Glutamatergic neuron (in vitro differentiated cells): ENCODE measurements at places on chromosomes 2 and 18.

- no peak for DNase-seq
- H3K27me3 ChIP-seq, result no peaks in the 10 kb centered on the region
- H3K4me1 ChIP-seq, result no peaks in the 10 kb centered on the region
- no peak overlapping the region for H3K27ac ChIP-seq
These were observed 30.4 kb downstream of the ODC1 start for GRCh38 chr2:10417551-10418335.

DNA sequence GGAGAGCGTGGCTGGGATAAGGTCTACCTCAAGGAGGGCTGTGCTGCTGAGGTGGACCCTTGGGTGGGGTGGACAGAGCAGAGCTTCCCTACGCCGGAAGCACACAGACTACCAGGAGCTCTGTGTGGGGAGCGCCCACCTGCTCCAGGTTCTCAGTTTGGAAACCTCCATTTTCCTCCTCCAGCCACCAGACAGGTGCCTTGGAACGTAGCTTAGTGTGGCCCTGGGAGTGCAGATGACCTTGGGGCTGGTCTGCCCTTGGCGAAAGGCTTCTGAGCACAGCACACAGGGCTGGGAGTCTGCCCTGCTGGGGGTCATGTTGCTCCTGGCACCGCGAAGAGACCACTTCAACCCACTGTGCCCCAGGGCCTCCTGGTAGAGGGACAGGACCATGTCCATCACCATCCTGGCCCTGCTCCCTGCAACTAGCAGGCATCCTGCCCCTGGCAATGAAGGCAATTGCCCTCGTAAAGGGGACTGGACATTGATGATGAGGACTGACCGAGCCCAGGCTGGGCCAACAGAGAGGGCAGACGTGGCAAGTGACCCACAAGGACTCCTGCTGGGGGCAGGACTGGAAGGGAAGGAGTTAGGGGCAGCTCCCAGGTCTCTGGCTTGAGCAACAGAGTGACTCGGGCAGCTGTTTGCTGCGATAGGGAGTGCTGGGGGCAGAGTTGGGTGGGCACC lies 214.7 kb downstream of the CYP26B1 start:
- DNase-seq, result no peak
- H3K36me3 ChIP-seq, result no peaks in the 10 kb centered on the region
- peaks cover 3% of the 10 kb centered on the region for H3K4me1 ChIP-seq
- H3K27ac ChIP-seq, result no peak overlapping the region
- H3K4me3 ChIP-seq, result no peak overlapping the region
- no peaks in the 10 kb centered on the region for H3K27me3 ChIP-seq

GRCh38 chr2:100140582-100140981 lies 1.8 kb downstream of the AFF3 start:
- peaks cover 4% of the 10 kb centered on the region for H3K4me1 ChIP-seq
- H3K27me3 ChIP-seq, result peaks cover 2% of the 10 kb centered on the region
- no peak overlapping the region for H3K27ac ChIP-seq

GRCh38 chr2:186457908-186458307 lies 28.2 kb upstream of the ZC3H15 start:
- no peak overlapping the region for H3K4me3 ChIP-seq
- DNase-seq, result no peak
- H3K4me1 ChIP-seq, result no peaks in the 10 kb centered on the region

DNA sequence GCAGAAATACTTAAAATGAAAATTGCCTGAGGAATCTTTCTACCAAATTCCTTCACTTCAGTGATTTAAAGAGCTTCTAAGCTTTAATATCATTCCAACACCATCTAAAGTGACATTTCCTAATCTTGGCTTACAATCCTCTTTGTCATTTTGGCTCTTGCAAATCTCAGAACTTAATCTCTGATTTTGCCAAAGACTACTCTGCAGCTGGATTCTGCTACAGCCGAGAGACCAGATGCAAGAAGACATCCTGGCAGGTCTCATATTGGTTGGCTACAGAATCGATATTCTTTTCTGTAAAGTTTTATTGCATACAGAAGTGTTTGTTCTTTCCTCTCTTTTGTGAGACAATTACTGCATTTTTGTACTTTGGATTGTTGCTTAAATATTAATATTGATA lies 716.5 kb upstream of the LRATD1 start:
- no peaks in the 10 kb centered on the region for H3K4me1 ChIP-seq
- no peak overlapping the region for H3K27ac ChIP-seq
- H3K4me3 ChIP-seq, result no peak overlapping the region
- H3K36me3 ChIP-seq, result no peaks in the 10 kb centered on the region
- DNase-seq, result no peak

- peaks cover 13% of the 10 kb centered on the region for H3K4me1 ChIP-seq
- no peak overlapping the region for H3K27ac ChIP-seq
- no peak for DNase-seq
- peaks cover 5% of the 10 kb centered on the region for H3K27me3 ChIP-seq
- no peak overlapping the region for H3K4me3 ChIP-seq
These were observed 92.7 kb downstream of the XRCC5 start for GRCh38 chr2:216201692-216202306.

DNA sequence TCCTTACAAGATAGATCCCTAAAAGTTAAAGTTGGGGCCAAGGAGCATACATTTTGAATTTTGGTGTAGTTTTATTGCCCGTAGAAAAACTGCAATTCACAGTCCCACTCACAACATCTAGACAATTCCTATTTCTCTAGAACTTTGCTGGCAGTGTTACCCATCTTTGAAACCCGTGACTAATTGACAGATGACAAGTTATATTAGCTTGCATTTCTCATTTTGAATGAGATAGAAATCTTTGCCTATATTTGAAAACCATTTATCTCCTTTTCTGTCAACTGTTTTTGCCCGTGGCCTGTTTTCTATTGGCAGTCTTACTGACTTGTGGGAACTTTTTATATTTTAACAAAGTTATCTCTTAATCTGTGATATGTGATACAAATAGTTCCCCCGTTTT lies 50.0 kb downstream of the OXER1 start:
- no peaks in the 10 kb centered on the region for H3K4me1 ChIP-seq
- no peak overlapping the region for H3K27ac ChIP-seq
- no peak for DNase-seq
- no peaks in the 10 kb centered on the region for H3K36me3 ChIP-seq
- peaks cover 1% of the 10 kb centered on the region for H3K27me3 ChIP-seq
- H3K4me3 ChIP-seq, result no peak overlapping the region

DNA sequence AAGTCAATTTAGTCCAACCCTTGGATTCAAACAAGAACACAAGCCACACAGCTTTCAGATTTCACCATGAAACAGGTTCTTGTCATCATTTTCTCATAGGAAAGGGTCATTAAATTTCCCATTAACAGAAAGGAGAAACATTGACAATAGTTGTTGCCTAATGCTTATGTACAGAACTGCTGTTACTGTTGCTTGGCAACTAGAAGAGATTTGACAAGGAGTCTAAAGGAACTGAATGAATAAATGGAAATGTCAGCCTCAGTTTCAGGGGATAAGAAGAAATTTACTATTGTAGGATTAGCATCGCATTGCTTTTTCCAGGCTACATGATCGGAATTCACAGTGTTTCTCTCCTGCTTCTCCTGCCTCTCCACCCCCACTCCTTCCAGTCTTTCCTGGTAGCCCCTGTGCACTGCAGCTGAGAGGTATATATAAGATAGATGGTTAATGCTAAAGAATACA lies 90.3 kb downstream of the SPATS2L start:
- H3K27me3 ChIP-seq, result no peaks in the 10 kb centered on the region
- no peak overlapping the region for H3K27ac ChIP-seq
- H3K4me1 ChIP-seq, result peaks cover 8% of the 10 kb centered on the region
- no peak overlapping the region for H3K4me3 ChIP-seq
- peaks cover 5% of the 10 kb centered on the region for H3K36me3 ChIP-seq
- no peak for DNase-seq

DNA sequence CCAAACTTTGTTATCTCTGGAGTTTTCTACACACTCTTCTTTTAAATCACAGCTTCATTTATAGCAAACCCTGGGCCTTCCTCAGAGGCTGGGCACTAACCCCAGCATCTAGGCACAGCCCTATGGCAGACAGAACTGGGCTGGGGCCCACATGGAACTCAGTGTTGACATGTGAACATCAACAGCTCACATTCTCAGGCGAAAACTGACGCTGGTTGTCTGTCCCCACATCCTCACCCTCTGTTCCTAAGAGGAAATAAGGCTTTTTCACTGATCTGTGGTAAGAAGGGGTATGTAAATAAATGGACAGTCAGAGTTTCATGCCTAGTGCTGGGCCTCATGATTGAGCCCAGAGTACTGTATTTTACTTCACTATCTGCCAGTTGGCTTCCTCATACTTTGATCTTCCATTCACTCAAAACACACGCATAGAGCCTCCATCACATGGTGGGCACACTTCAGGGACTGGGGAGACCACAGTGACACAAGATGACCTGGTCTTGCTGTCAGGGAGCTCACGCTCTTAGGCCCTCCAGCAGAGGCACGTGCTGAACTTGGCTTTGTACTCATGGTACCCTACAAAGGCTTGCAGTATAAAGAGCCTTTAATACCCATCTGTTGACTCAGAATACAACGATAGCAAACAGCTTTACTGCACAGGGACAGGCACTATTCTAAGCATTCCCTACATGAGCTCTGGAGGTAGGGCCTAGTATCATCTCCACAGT lies 43.0 kb downstream of the EFEMP1 start:
- no peak for DNase-seq
- H3K4me1 ChIP-seq, result no peaks in the 10 kb centered on the region
- no peak overlapping the region for H3K4me3 ChIP-seq
- H3K36me3 ChIP-seq, result no peaks in the 10 kb centered on the region
- no peaks in the 10 kb centered on the region for H3K27me3 ChIP-seq

- no peaks in the 10 kb centered on the region for H3K4me1 ChIP-seq
- H3K27ac ChIP-seq, result no peak overlapping the region
- no peaks in the 10 kb centered on the region for H3K36me3 ChIP-seq
These were observed 56.8 kb upstream of the RASGRP3 start for GRCh38 chr2:33419581-33420200.

DNA sequence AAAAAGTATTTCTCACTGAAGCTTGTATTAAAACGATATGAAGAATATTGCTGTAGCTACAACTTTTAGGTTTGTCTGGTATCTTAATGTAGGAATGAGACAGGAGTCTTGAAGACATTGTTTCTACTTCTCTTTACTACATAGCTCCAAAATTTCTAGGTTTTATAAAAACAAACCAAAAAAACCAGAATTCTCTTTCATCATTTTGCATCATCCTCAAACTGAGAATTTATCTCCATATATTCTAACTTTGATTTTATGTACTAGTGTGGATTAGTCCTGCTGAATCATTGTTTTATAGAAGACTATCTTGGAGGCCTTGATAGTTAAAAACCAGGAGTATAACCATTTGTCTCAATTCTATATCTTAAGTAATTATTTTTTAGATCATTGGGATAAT lies 100.2 kb downstream of the ICA1L start:
- H3K4me3 ChIP-seq, result no peak overlapping the region
- H3K27me3 ChIP-seq, result no peaks in the 10 kb centered on the region
- DNase-seq, result no peak
- no peaks in the 10 kb centered on the region for H3K4me1 ChIP-seq
- no peak overlapping the region for H3K27ac ChIP-seq

DNA sequence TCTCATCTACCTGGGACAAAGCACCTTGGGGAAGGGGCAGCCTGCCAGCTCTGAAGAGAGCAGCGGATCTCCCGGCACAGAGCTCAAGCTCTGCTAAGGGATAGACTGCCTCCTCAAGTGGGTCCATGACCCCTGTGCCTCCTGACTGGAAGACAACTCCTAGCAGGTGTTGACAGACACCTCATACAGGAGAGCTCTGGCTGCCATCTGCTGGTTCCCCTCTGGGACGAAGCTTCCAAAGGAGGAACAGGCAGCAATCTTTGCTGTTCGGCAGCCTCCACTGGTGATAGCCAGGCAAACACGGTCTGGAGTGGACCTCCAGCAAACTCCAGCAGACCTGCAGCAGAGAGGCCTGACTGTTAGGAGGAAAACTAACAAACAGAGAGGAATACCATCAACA lies 549.9 kb upstream of the LRATD1 start:
- no peaks in the 10 kb centered on the region for H3K36me3 ChIP-seq
- no peaks in the 10 kb centered on the region for H3K4me1 ChIP-seq
- no peak for DNase-seq
- H3K27ac ChIP-seq, result no peak overlapping the region

GRCh38 chr2:56195563-56195962 lies 11.8 kb downstream of the CCDC85A start:
- H3K36me3 ChIP-seq, result peaks cover 8% of the 10 kb centered on the region
- no peak for DNase-seq
- no peak overlapping the region for H3K27ac ChIP-seq
- peaks cover 36% of the 10 kb centered on the region for H3K4me1 ChIP-seq
- H3K27me3 ChIP-seq, result no peaks in the 10 kb centered on the region
- H3K4me3 ChIP-seq, result no peak overlapping the region

- no peaks in the 10 kb centered on the region for H3K36me3 ChIP-seq
- peaks cover 2% of the 10 kb centered on the region for H3K27me3 ChIP-seq
- DNase-seq, result no peak
- no peak overlapping the region for H3K27ac ChIP-seq
These were observed 710.4 kb downstream of the RNF144A start for GRCh38 chr2:7627583-7627982.

GRCh38 chr18:51107082-51107481 lies 77.1 kb downstream of the SMAD4 start:
- DNase-seq, result no peak
- H3K4me1 ChIP-seq, result no peaks in the 10 kb centered on the region
- no peak overlapping the region for H3K27ac ChIP-seq
- H3K4me3 ChIP-seq, result no peak overlapping the region
- peaks cover 7% of the 10 kb centered on the region for H3K36me3 ChIP-seq
- H3K27me3 ChIP-seq, result no peaks in the 10 kb centered on the region

GRCh38 chr2:104638859-104639202 lies 215.1 kb upstream of the POU3F3 start:
- peaks cover 23% of the 10 kb centered on the region for H3K4me1 ChIP-seq
- H3K27me3 ChIP-seq, result no peaks in the 10 kb centered on the region
- H3K27ac ChIP-seq, result no peak overlapping the region
- H3K36me3 ChIP-seq, result no peaks in the 10 kb centered on the region
